ENCODE measurements at places on chromosomes 16 and 17. TPM values are rescaled to one million over a fixed set of nuclear protein-coding genes. Genes with fewer than 3 reads are reported as not detected.

Gene CPNE7
- total RNA-seq, result 3.6 TPM

Gene HYDIN
- not detected for total RNA-seq

Gene IRX6
- not detected for total RNA-seq

Gene LDHD
- total RNA-seq, result 0.33 TPM

Gene KRTAP17-1
- total RNA-seq, result not detected

Gene AOC2
- 1.1 TPM for total RNA-seq

Gene CLDN9
- total RNA-seq, result 0.30 TPM

Gene KRT27
- total RNA-seq, result not detected

Gene ITGA2B
- 0.65 TPM for total RNA-seq

Gene SPATA2L
- 10.3 TPM for total RNA-seq

Gene RASD1
- 0.76 TPM for total RNA-seq

Gene PARD6A
- 12.0 TPM for total RNA-seq

Gene MYL4
- total RNA-seq, result not detected
